Activated T-helper 1 cell treated with anti-CD3 and anti-CD28 coated beads, Interleukin-12 subunit alpha, Interleukin-12 subunit beta, Interleukin-2, Interleukin-4 antibody, amounts not matched to agents 30 ng/mL and 10 ng/mL and 1 ng/mL, durations not matched to agents 14 hours and 24 hours and 36 hours (primary cell): ENCODE measurements at places on chromosomes 11 and 22.

DNA sequence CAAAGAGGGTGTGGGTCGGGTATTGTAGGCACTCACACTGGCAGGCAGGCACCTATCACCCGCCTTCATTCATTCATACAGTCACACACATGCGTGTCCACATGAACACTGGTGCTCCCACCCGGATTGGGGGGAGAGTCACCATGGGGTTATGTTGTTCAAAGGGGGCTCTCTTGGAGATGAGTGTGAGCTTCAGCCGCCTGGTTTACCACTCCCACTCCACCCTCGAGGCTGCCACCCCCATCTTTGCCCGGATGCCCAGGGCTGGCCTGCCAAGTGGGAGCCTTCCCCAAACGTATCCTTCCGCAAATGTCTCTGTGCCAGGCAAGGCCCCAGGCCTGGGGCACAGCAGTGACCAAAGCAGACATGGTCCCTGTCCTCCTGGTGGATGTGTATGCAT lies 22.6 kb downstream of the MRGPRD start:
- H3K4me3 ChIP-seq, result no peak overlapping the region
- H3K27me3 ChIP-seq, result peaks cover 3% of the 10 kb centered on the region
- DNase-seq, result no peak
- peaks cover 2% of the 10 kb centered on the region for H3K36me3 ChIP-seq
- H3K27ac ChIP-seq, result no peak overlapping the region

GRCh38 chr22:30185129-30185528 lies 61.4 kb downstream of the LIF start:
- DNase-seq, result no peak
- peak overlapping the region; percentile 95 for H3K27ac ChIP-seq
- peaks cover 96% of the 10 kb centered on the region for H3K4me1 ChIP-seq
- H3K36me3 ChIP-seq, result peaks cover 2% of the 10 kb centered on the region
- H3K27me3 ChIP-seq, result no peaks in the 10 kb centered on the region
- H3K4me3 ChIP-seq, result peak overlapping the region; percentile 42

GRCh38 chr11:132858223-132858622 lies 674.1 kb downstream of the OPCML start:
- no peaks in the 10 kb centered on the region for H3K27me3 ChIP-seq
- H3K4me1 ChIP-seq, result no peaks in the 10 kb centered on the region
- H3K4me3 ChIP-seq, result no peak overlapping the region
- DNase-seq, result no peak

DNA sequence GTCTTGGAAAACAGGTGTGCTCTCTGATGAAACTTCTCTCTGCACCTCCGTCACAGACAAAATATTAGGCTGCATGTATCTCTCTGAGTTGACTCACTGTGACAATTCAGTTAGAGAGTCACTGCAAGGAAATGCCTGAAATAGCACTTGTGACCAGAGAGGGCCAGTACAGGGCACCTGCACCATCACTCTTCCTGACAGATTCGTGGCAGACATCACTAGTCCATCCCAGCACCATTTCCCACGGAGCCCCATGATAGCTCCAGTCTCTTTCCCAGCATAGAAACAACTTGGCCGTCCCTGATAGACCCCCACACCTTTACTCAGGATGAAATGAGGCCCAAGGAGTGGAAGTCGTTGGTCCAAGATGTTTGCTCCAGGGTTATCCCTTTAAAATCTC lies 73.3 kb upstream of the ISX start:
- H3K27me3 ChIP-seq, result peaks cover 3% of the 10 kb centered on the region
- no peak overlapping the region for H3K4me3 ChIP-seq
- no peak for DNase-seq

DNA sequence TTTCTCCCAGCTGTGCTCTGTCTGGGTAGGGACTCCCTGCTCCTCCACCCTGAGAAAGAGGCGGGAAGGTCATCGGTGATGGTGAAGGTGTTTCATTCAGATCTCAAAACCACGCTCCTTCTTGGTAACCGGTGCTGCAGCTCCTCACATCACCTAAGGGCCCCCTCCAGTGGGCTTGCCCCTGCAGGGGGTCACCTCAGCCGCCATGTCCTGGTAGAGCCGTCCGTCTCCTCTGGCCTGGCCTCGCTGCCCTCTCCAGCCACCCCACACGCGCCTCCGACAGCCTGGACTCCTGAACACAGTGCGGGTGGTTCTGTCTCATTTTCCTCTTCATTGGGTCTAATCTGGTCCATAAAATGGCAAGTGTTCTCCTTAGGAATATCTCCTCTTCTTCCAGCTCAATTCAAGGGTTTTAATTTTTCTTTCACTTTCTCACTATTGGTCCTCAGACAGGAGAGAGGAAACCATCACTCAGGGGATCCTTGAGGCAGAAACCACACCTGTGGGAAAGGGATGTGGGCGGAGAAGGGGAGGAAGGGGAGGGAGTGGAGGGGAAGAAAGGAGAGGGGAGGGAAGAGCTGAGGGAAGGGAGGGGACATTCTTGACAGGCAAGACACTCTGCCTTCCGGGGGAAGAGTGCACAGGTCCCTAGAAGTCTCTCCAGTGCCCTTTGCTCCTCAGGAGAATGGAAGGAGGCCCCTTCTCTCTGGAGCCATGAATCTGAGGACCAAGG lies 1338.4 kb downstream of the TBC1D22A start:
- peak overlapping the region; percentile 8 for H3K27ac ChIP-seq
- no peak for DNase-seq
- H3K4me3 ChIP-seq, result peak overlapping the region; percentile 48

- H3K27me3 ChIP-seq, result peaks cover 3% of the 10 kb centered on the region
- no peak overlapping the region for H3K4me3 ChIP-seq
- H3K4me1 ChIP-seq, result no peaks in the 10 kb centered on the region
- H3K36me3 ChIP-seq, result no peaks in the 10 kb centered on the region
- no peak overlapping the region for H3K27ac ChIP-seq
- no peak for DNase-seq
Measured at GRCh38 chr11:130215531-130216220, 56.1 kb downstream of the ST14 start.
